ENCODE measurements at places on chromosomes 12 and 14.

- H3K4me1 ChIP-seq, result peaks cover 22% of the 10 kb centered on the region
- no peaks in the 10 kb centered on the region for H3K36me3 ChIP-seq
- H3K27ac ChIP-seq, result no peak overlapping the region
- DNase-seq, result no peak
Observed at GRCh38 chr12:114477989-114478395, 72.0 kb upstream of the TBX5 start.

DNA sequence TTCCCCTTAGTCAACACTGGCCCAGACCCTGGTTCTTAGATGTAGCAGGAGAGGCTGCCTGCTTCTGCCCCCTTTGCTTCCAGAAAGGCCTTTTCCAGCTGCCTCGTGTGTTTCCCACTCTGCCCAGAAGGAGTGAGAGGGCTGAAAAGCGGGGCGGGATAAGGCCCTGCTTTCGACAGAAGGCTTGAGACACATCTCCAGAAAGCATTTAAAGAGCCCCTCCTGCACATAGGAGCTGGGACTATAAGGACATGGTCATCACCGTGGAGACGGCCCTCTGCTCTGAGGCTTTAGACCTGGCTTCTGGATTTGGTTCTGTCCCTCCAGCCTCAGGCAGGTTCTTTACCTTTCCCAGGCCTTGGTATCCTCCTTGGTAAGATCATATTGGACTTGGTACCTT is 11.9 kb downstream of the CALM1 start:
- no peaks in the 10 kb centered on the region for H3K27me3 ChIP-seq
- no peak for DNase-seq
- no peak overlapping the region for H3K4me3 ChIP-seq
- peak overlapping the region; percentile 77 for H3K27ac ChIP-seq

GRCh38 chr12:89862511-89863445 is 154.1 kb upstream of the ATP2B1 start:
- H3K36me3 ChIP-seq, result no peaks in the 10 kb centered on the region
- no peaks in the 10 kb centered on the region for H3K4me1 ChIP-seq
- no peak overlapping the region for H3K4me3 ChIP-seq
- no peaks in the 10 kb centered on the region for H3K27me3 ChIP-seq
- DNase-seq, result no peak
- peak overlapping the region; percentile 43 for H3K27ac ChIP-seq

- H3K4me3 ChIP-seq, result no peak overlapping the region
- DNase-seq, result no peak
- peaks cover 8% of the 10 kb centered on the region for H3K4me1 ChIP-seq
- H3K27ac ChIP-seq, result no peak overlapping the region
- no peaks in the 10 kb centered on the region for H3K36me3 ChIP-seq
Observed at GRCh38 chr12:51389302-51389999, 1.8 kb downstream of the GALNT6 start.

DNA sequence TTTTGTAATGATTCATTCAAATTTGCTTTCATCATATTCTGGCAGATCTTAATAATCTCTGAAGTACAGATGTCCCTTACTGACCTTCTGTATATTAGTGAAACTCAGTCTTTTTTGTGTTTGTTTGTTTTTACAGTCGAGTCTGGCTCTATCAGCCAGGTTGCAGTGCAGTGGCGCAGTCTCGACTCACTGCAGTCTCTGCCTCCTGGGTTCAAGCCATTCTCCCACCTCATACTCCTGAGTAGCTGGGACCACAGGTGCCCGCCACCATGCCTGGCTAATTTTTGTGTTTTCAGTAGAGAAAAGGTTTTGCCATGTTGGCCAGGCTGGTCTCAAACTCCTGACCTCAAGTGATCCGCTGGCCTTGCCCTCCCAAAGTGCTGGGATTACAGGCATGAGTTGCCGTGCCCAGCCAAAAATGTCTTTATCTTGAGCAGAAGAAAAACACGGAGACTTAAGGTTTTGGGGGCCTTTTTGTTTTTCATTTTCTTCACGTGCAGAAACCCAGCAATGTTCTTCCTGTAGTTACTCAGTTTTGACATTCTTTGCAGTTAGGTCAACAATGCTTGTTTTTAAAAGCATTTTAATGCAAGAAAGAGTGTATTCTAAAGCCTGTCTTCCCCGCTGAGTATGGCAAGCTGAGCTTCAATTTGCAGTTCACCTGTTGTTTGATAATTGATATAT is 79.5 kb downstream of the FAR2 start:
- no peaks in the 10 kb centered on the region for H3K4me1 ChIP-seq
- H3K27ac ChIP-seq, result no peak overlapping the region
- no peak overlapping the region for H3K4me3 ChIP-seq
- no peaks in the 10 kb centered on the region for H3K27me3 ChIP-seq

DNA sequence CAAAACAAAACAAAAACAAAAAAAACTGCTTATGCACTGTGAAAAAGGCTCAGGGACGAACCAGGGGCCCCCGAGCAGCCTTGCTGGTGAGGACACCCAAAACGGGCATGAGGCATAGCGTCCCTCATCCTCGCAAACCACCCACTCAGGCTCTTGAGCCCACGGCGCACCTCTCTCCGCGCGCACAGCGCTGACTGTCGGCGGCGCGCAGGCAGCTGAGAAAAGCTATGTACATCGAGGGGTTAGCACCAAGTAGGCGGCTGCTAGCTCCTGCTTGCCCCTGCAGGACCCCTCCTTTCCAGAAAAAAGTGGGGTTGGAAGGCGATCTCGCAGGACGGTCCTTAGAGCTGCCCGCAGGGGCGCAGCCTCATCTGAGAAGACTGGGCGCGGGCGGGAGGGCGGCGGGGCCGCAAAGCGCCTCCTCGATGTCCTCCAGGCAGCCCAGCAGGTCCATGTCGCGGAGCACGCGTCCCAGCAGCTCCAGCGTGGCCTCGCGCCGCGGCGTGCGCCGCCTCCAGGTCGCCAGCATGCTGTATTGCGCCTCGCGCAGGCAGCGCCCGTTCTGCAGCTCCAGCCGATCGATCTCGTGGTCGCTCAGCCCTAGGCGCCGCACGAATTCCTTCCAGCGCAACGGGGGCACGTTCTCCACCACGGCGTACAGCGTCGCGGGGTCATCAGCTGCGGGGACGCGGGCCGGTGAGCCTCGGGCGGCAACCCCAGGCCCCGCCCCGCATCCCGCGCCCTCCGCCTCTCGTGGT is 12.8 kb downstream of the TNFRSF1A start:
- H3K4me1 ChIP-seq, result peaks cover 57% of the 10 kb centered on the region
- no peak overlapping the region for H3K4me3 ChIP-seq
- H3K36me3 ChIP-seq, result peaks cover 62% of the 10 kb centered on the region

DNA sequence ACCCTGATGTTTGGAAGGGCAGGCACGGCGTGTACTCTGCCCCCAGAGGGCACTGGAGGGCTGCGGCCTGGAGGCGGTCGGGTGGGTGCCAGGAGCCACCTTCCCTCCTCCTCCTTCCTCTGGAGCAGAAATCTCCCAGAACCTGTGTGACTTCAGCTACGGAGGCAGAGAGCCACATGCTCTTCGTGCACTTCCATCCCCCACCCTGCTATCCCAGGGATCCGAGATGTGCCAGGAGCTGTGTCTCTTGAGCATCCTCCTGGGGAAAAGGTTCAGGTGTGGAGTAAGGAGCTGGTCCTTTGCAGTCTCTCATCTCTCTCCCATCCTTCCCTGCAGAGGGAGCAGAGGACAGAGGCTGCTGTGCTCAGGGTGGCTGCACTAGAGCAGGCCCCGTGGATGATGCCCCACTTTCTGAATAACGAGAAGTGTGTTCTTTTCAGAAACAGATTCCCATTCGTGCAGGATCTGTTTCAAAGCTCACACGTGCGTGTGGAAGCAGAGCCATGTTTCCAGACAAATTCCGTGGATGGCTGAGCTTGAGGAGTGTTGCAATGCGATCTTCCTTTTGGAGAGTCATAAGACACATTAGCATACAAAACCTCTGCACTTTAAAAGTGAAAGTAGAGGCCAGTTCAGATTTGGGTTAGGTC is 162.9 kb downstream of the ADGRD1 start:
- peak overlapping the region; percentile 50 for H3K27ac ChIP-seq
- no peak overlapping the region for H3K4me3 ChIP-seq
- no peaks in the 10 kb centered on the region for H3K36me3 ChIP-seq
- H3K27me3 ChIP-seq, result no peaks in the 10 kb centered on the region
- no peaks in the 10 kb centered on the region for H3K4me1 ChIP-seq

GRCh38 chr14:94501588-94502516 is 7.4 kb downstream of the SERPINA12 start:
- no peaks in the 10 kb centered on the region for H3K27me3 ChIP-seq
- no peaks in the 10 kb centered on the region for H3K36me3 ChIP-seq
- H3K27ac ChIP-seq, result peak overlapping the region; percentile 16

GRCh38 chr14:89093083-89093730 is 268.8 kb downstream of the TTC8 start:
- no peak for DNase-seq
- H3K27me3 ChIP-seq, result no peaks in the 10 kb centered on the region
- no peak overlapping the region for H3K27ac ChIP-seq
- H3K36me3 ChIP-seq, result no peaks in the 10 kb centered on the region

DNA sequence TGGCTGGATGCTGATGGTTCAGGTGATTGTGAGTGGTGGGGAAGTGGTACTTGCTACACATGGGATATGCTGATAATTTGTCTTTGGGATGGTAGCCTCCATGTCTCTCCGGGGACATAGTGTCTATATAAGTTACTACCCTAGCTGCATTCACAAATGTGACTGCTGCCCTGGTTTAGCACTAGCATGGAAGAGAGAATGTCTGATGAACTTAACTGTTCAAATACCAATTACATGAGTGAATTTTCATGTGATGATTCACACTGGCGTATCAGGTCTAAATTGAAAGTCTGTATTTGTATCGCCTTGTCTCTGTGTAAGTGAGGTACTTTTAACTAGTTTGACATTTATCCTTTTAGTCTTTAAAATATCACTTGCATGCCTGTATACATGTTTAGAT is 34.4 kb downstream of the ATF7IP start:
- H3K27me3 ChIP-seq, result no peaks in the 10 kb centered on the region
- no peak overlapping the region for H3K4me3 ChIP-seq
- peak overlapping the region; percentile 22 for H3K27ac ChIP-seq
- peaks cover 10% of the 10 kb centered on the region for H3K4me1 ChIP-seq
- no peaks in the 10 kb centered on the region for H3K36me3 ChIP-seq

- H3K27me3 ChIP-seq, result no peaks in the 10 kb centered on the region
- no peak overlapping the region for H3K4me3 ChIP-seq
- DNase-seq, result no peak
Observed at GRCh38 chr12:52356031-52356761, 11.1 kb downstream of the KRT85 start.

DNA sequence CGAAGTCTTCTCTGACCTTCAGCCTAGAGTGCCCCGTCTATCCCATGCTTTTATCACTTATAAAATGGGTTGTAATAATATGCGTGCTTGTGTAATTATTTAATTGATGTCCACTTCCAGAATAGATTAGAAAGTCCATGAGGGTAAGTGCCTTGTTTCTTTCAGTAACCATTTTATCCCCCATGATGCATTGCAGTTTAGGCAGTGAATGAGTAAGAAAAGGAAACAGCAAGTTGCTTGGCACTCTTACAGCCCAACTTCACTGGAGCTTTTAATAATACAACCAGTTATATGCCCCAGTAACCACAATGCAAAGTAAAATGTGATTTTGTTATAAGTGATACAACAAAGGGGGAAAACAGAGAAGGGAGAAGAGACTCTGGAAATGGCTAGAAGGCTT is 287.3 kb downstream of the MED13L start:
- peaks cover 11% of the 10 kb centered on the region for H3K36me3 ChIP-seq
- DNase-seq, result no peak
- no peaks in the 10 kb centered on the region for H3K27me3 ChIP-seq
- H3K4me1 ChIP-seq, result no peaks in the 10 kb centered on the region

DNA sequence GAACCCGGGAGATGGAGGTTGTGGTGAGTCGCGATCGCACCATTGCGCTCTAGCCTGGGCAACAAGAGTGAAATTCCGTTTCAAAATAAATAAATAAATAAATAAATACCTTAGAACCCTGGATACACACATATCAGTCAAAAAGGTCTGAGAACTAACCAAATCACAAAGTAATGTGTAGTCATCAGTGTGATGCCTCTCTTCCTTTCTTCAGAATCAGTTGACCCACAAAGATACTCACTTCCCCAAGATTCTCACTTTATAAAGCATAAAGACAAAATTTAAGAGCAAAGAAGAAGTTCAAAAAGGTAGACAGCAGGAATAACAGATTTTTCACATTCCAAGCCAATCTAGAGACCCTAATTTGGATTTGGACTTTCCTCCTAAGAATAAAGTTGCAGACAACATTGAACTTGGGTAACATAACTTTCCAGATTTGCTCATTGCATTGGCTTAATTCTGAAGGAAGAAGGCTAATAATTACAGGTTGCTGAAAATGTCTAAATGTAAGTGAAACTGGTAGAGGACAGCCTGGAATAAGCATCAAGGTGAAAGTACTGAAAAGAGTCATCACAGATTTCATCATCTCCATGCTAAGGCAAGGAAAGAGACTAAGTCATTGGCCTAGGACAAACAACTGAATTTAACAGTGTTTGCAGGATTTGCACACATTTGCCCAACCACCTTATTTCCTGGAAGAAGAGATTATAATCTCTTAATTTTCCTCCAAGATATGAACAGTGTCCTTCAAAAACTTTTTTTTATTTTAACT is 17.4 kb downstream of the TMED10 start:
- peaks cover 42% of the 10 kb centered on the region for H3K4me1 ChIP-seq
- no peak overlapping the region for H3K4me3 ChIP-seq
- no peak for DNase-seq

DNA sequence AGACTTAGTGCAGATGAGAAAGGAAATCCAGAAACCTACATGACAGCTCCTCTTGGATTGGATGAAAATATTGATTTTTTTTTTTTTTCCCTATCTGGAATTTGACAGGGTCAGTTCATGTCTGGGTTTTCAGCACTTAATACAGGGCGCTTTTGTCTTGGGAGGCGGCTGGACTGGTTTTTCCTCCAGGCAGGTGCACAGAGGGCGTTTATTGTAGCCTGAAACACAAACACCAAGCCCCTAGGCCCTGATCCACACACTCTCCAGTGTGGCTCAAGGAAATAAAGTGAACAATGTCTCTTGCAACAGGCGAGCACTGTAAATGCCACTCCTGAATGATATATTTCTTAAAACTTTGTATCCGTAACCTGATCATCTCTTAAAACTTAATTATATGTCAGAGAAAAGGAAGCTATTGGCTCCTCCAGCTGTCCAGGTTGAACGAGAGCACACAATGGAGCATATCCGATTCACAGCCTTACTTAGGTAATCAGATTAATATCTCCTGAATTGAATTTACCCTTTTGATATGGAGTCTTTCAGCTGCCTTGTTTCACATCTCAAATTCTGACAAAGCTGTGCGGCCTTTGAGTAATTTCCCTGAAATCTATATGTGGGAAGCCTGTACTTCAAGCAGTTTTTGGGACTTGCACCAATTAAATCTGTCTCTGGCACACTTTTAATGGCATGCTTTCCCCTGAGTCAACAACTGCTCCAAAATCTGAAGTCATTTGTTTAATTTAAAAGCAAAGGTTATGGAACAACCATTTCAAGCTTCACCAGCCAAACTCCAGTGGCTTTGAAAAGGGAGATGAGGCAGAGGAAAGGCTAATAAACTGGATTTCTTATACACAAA is 485.7 kb downstream of the ZFP36L1 start:
- H3K27me3 ChIP-seq, result no peaks in the 10 kb centered on the region
- no peak overlapping the region for H3K27ac ChIP-seq
- H3K4me3 ChIP-seq, result no peak overlapping the region
- no peaks in the 10 kb centered on the region for H3K36me3 ChIP-seq
- H3K4me1 ChIP-seq, result peaks cover 15% of the 10 kb centered on the region

GRCh38 chr14:32403688-32404087 is 74.6 kb downstream of the AKAP6 start:
- H3K4me3 ChIP-seq, result no peak overlapping the region
- no peak overlapping the region for H3K27ac ChIP-seq
- no peaks in the 10 kb centered on the region for H3K27me3 ChIP-seq
- H3K36me3 ChIP-seq, result no peaks in the 10 kb centered on the region
- H3K4me1 ChIP-seq, result no peaks in the 10 kb centered on the region
- DNase-seq, result no peak
